Stomach (tissue), 19 donors: ENCODE measurements at places on chromosomes 13 and 19.

GRCh38 chr13:98475522-98475921 is 101.4 kb downstream of the STK24 start:
- peak; percentile 53 for DNase-seq

GRCh38 chr13:92197669-92198068 is 799.2 kb downstream of the GPC5 start:
- no peak for DNase-seq

DNA sequence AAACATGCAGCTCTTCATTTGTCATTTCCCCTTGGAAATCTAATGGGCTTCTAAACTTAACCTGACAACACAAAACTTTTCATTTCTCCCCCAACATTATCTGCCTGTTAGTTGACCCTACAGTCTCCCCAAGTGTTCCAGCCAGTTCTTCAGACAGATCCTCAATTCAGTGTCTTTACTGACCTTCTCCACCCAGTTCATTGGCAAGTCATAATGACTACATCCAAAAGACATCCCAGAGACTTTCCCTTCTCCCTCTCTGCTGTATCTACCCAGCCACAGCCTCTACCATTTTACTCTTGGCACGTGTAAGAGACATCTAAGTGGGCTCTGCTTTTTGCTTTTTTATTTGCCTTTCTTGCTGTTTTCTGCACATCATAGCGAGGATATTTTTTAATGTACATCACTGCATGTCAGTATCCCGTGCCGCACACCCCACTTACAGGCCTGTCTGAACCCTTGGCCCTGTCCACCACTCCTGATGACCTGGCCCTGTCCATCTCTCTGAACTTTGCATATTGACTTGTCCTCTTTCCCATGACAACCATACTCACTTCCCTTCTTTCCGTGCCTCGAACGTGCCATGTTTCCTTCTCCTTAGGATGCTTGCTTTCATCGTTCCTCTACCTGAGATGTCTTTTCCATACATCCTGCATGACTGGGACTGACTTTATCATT is 391.9 kb downstream of the IRS2 start:
- no peak for DNase-seq

DNA sequence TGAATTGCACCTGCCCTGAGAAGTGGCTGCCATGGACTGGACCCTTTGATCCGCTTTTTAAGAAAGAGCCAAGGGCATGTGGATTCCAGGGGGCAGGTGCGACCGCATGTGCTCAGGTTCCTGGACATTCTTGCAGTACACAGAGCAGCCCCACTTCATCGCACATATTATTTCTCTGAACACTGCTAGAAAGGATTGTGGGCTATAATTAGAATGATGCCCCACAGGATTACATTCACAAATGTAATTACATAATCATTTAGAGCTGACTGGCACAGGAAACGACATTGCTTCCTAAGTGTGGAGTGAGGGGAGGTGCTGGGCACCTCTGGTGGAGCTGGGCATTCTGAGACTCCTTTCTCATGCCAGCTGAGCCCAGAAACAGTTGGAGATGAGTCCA is 37.5 kb upstream of the VSTM2B start:
- no peak for DNase-seq

- DNase-seq, result no peak
These were observed 607.5 kb upstream of the KLF12 start for GRCh38 chr13:74741732-74742131.

GRCh38 chr19:44005973-44006372 is 3.2 kb downstream of the ZNF230 start:
- no peak for DNase-seq

DNA sequence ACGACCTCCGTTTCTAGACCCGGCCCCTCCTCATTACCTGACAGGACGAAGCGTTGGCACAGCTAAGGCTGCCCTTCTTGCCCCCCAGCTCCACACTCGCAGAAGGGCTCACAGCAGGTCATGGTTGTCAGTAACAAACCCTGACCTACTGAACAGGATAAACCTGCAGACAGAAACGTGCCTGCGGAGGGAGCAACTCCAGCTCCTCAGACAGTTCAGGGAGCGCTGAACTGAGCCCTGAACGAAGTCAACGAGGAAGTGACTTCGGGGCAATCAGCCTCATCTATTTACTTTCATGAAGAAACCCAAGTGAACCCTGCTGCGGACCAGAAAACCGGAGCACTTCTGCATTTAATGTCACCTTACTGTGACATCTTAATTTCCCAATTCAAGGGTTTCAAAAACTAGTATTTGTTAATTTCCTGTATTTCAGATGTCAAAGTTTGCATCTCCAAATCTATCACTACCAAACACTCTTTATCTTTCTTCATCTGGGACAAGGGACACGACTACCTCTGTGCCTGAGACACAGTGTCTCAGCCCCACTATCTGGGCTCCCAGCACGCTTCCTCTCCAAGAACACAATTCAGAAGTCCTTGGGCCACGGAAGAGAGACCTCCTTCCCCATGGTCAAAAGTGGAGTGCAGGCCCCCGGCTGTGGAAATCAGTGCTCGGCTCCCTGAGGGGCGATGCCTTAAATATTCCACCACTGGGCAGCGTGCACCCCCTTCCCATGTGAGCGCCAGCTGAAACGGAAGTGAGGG is 40.2 kb downstream of the CARS2 start:
- DNase-seq, result no peak

- DNase-seq, result no peak
These were observed 126.2 kb upstream of the SPACA7 start for GRCh38 chr13:112249644-112250610.

DNA sequence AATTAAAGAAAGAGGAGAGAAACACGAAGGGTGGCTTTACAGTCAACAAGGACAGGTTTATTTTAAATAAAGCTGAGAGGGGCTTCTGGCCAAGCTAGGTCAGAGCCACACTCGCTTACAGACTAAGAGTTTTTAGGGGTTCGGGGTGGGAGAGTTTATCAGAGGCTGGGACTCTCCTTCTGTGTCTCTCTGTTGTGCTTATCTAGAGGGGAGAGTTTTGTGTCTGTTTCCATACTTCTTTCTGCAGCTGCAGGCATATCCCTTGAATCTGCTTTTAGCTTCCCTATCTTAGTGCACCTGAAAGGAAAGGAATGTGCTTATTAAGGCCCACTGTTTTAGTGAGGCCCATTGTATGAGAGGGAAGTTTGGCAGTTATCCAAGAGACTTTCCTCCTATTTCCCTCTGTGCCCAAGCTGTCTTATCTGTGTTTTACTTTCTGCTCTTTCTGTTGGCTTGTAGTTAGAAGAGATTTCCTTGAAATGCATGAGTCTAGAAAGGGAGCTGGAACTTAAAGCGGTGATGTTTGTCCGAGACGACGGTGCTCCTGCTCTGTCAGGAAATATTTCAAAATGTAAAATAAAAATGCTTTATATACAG is 275.3 kb downstream of the KCTD12 start:
- DNase-seq, result no peak

DNA sequence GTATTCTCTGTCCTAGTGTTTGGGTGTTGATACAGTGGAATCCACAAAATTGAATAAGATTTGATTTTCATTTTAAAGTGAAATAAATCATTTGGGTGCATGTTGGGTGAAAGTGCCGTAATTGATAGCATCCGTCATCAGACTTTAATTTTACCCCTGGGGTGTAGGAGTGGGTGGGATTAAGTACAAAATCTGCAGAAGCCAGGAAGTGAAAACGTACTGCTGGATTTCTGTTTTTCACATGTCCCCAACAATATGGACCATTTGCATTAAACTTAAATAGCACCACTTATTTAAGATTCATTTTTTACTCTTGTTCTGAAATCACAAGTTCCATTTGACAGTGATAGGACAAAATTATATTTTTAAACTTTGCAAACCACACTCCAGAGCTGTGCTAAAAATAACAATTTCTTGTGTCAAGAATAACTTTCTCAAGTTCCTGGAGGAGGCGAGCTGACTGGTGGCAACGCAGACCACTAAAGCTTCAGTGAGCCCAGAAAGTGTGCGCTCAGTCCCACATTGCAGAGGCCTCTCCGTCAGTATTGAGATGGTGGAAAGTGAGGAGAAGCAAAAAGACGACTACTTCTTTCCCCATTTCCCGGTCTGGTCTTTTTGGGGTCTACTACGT is 71.3 kb downstream of the ARHGEF7 start:
- DNase-seq, result no peak

- DNase-seq, result peak; percentile 84
These were observed at the start of gene GAMT for GRCh38 chr19:1401138-1401888. TSS of gene GAMT (minus strand) at chr19:1401542. CDS start at chr19:1401476, 66 bp downstream.
